Activated B cell treated with CpG ODN at 0.5 μM for 24 hours (primary cell): ENCODE measurements at places on chromosomes 5 and 9. TPM values are rescaled to one million over a fixed set of nuclear protein-coding genes. Genes with fewer than 3 reads are reported as not detected.
A peak's percentile ranks its signal among the peaks of the same experiment; 100 is the strongest.

Gene GABRB2
- 0.29 TPM in 1 of 2 replicates, not detected in the other for total RNA-seq

DNA sequence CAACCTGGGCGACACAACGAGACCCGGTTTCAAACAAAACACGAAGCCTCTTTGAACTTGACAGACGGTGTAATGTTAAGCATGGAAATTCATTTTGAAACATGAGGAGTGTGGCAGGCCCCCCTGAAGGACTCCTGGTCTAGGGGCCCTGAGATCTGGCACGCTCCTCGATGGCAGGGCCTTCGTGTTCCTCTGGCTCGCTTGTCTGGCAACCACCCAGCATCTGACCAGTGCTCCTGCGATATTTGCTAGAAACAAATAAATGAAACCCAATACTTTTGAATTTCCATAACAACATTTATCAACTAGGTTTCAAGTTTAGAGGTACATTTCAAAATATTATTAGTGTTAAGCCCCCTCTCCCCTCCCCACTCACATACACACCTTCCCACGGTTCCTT, 193.0 kb downstream of the ERCC6L2 start:
- peaks cover 4% of the 10 kb centered on the region for H3K27me3 ChIP-seq
- no peaks in the 10 kb centered on the region for H3K36me3 ChIP-seq
- no peak overlapping the region for H3K4me3 ChIP-seq
- no peaks in the 10 kb centered on the region for H3K4me1 ChIP-seq

DNA sequence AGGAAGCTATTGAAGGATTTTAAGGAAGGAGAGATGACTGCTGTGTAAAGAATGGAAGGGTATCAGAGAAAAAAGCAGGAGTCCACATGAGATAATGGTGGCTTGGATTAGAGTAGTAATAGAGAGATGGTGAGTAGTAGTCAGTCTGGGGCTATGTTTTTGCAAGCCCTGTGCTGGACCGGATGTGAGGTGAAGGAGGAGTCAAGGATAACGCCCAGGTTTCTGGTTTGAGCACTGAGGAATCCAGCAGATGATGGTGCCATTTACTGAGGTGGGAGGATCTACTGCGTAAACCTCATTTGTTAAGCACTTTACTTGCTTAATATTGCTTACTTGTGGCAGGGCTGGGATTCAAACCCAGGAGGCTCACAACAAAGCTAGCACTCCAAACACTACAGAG, 1.1 kb downstream of the TIGD6 start:
- peak overlapping the region; percentile 91 for H3K27ac ChIP-seq
- peak overlapping the region; percentile 95 for H3K4me3 ChIP-seq
- DNase-seq: no peak
- H3K27me3 ChIP-seq: no peaks in the 10 kb centered on the region
- peaks cover 32% of the 10 kb centered on the region for H3K36me3 ChIP-seq
- H3K4me1 ChIP-seq: peaks cover 28% of the 10 kb centered on the region

Gene FBXW11
- total RNA-seq: 46.5 and 52.7 TPM in 2 replicates

DNA sequence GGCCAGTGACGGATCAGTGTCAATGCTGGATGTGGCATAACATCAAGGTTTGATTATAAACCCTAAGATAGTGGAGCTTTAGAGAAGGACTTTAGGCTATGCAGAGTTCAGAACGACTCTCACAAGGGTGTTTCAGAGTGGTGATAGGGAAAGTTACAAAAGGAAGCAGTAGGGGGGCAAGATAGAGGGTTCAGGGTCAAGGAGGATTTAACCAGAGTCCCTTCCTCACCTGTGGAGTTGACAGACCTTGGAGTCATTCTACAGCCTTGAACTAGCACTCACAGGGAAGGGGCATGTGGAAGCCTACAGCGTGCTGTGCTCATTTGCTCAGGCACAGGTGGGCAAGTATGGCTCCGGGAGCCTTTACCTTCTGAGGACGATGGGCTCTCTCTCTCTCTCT, 7.9 kb downstream of the DMRT1 start:
- H3K36me3 ChIP-seq: no peaks in the 10 kb centered on the region
- H3K4me3 ChIP-seq: no peak overlapping the region
- no peaks in the 10 kb centered on the region for H3K4me1 ChIP-seq

Gene ARHGEF37
- 0.88 and 1.1 TPM in 2 replicates for total RNA-seq

DNA sequence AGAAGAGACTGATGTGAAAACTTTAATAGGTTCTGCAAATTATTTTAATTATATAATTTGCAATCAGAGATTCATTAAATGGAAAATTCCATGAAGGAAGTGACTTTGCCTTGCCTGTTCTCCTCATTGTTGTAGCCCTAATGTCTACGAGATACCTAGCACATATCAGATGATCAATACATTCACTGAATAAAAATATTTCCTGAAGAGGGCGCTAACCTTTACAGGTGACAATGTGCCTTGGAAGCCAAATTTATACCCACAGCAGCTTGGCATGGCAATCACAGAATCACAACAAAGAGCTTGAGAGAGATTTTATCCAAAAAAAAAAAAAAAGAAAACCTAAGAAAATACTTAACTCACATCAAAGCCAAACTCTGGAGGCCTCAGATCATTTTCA, 17.4 kb downstream of the HAUS6 start:
- no peak overlapping the region for H3K4me3 ChIP-seq
- H3K27ac ChIP-seq: no peak overlapping the region
- H3K36me3 ChIP-seq: peaks cover 69% of the 10 kb centered on the region
- no peaks in the 10 kb centered on the region for H3K27me3 ChIP-seq

DNA sequence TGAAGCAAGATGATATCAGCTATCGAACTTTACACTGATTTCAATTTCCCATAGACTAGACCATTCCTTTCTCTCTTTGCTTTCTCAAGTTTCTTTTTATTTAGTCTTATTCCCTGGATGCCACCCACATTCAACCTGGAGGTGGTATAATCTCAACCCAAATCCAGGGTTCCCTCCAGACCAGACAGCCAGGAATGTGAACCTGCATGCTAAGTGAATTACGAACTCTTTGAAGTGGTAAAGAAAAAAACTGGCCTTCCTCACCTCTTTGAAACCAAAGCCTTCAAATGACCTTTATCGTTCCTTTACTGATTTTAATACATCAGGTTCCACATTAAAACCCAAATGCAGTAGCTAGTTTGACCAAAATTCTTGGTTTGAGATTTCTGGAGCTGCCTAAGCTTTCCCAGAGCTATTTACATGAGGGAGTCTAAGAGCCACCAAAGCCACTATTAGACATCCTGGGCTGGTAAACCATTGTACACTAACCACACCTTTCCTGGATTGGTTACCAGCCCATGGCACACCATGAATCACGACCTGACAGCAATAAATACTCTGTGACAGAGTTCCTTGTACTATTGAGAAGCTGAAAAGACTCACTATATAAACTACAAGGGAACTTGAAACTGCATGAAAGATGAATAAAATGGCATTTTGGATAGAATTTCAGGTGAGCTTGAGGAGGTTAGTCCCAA, 323.7 kb downstream of the ADAMTS6 start:
- H3K27ac ChIP-seq: no peak overlapping the region
- no peak overlapping the region for H3K4me3 ChIP-seq
- no peaks in the 10 kb centered on the region for H3K27me3 ChIP-seq
- no peaks in the 10 kb centered on the region for H3K4me1 ChIP-seq
- no peaks in the 10 kb centered on the region for H3K36me3 ChIP-seq

GRCh38 chr5:143205386-143205785, 198.1 kb downstream of the NR3C1 start:
- no peak overlapping the region for H3K27ac ChIP-seq
- no peaks in the 10 kb centered on the region for H3K36me3 ChIP-seq
- peaks cover 14% of the 10 kb centered on the region for H3K4me1 ChIP-seq
- no peak for DNase-seq

Gene BARHL1
- not detected in 2 replicates for total RNA-seq

- peaks cover 17% of the 10 kb centered on the region for H3K4me1 ChIP-seq
- no peak overlapping the region for H3K27ac ChIP-seq
- peaks cover 2% of the 10 kb centered on the region for H3K27me3 ChIP-seq
- no peaks in the 10 kb centered on the region for H3K36me3 ChIP-seq
- H3K4me3 ChIP-seq: no peak overlapping the region
Measured at GRCh38 chr5:80069251-80069800, 34.2 kb downstream of the THBS4 start.

Gene PTGR1
- total RNA-seq: 0.24 and 0.35 TPM in 2 replicates
